ENCODE measurements at places on chromosomes 11 and 22.

- no peak for DNase-seq
Measured at GRCh38 chr11:70720281-70720680, 322.0 kb downstream of the CTTN start.

DNA sequence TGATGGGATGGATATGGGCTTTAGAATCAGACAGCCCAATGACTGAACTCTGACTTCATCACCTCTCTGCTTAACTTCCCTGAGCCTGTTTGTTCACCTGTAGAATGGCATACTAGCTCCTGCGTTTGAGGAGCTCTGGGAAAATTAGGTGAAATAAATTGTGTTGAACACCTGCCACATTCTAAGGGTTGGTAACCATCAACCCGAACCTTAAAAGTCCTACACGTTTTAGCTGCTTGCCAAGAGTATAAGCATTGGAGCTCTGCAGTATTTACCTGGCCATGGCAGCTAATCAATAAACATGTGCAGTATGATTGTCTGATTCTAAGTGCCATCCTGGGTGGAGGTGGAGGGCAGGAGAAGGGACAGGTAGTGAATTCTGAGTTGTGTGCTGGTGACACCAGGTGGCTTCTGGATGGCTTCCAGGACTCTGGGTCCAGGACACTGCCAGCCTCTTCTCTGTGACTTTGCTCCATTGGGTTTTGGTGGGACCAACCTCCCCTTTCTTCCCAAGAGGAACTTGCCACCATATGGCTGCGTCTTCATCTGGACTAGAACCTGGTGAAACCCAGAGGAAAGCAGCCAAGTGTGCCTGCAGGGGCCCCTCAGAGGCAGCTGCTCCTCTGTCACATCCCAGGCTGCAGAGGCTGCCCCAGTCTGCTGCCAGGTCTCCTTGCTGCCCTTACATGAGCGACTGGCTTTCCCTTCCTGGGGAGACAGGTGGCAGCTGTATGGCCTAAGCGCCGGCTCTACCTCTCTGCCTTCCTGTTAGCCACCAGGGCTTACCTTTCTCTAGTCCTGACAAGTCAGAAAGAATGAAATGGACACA is 85.6 kb downstream of the CACNG2 start:
- no peak for DNase-seq

DNA sequence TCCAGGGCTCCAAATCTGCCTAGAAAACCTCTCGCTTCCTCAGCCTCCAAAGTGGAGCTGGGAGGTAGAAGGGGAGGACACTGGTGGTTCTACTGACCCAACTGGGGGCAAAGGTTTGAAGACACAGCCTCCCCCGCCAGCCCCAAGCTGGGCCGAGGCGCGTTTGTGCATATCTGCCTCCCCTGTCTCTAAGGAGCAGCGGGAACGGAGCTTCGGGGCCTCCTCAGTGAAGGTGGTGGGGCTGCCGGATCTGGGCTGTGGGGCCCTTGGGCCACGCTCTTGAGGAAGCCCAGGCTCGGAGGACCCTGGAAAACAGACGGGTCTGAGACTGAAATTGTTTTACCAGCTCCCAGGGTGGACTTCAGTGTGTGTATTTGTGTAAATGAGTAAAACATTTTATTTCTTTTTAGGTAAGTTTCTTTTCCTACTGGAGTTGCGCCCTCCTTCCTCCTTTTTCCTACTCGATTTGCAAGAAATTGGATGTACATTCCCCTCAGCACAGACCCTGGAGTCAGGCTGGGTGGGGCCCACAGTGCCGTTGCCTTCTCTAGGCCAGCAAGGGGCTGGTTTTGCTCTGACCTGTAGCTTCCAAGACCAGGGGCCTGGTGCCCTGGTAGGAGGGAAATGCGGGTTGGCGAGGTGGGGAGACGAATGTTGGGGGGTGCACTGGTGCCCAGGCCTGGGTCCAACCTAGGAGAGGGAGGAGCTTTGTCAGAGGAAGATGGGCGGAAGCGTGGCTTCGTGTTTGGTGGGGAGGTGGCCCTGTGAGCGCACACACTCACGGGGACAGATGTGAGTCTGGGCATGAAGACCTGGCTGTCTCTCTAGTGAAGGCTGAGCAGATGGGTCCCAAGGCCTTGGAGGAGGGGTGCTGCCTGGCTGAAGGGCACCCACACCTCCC is 50.6 kb downstream of the ST14 start:
- peak; percentile 19 for DNase-seq

GRCh38 chr11:109972181-109972715 is 120.9 kb upstream of the ZC3H12C start:
- no peak for DNase-seq

DNA sequence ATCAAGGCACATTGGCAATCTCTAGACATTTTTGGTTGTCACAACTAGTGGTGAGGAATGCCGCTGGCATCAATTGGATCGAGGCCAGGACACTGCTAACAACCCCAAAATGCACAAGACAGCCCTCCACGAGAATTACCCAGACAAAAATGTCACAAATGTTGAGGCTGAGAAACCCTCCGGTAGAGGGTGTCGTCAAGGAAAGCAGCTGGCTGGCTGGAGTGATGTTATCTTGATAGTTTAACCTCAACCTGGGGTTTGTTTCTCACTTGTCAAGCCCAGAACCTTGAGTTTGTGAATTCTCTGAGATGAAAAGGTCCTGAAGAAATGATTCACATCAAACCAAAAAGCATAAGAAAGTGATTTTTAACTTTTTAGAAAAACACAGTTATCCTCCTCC is 21.1 kb upstream of the TMPRSS13 start:
- DNase-seq = no peak

GRCh38 chr11:89119426-89119825 is 53.6 kb upstream of the GRM5 start:
- no peak for DNase-seq

DNA sequence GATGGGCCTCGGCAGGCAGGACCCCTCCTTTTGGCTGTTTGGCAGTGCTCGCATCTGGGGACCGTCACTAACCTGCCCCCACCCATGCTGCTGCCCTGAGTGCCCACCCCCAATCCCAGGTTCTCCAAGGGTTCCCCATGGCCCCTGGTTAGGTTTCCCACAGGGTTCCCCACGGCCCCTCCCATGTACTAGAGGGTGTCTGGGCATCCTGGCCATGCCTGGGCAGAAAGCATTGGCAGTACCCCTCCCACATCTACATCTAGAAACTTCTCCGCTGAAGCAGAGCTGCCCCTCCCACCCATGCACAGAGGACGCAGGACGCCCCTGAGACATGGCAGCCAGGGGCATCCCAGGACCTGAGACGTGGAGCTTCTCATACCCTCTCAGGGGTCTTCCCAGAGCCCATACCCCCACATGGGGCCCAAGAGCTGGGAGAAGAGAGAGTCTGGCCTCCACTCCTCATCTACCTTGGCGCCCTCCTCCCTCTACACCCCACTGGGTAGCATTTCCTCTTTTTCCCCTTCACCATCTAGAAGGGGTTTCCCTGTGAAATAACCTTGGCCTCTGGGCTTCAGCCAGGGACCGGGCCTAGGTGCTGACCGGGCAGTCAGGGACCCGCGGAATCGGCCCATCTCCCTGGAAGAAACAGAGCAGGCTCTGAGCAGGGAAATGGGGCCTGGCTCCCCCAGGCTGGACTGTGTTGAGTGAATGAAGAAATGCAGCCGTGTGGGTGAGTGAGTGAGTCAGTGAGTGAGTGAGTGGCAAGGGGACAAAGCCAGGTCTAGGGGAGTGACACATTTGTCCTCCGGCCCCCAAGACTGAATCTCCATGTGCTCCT is 987.3 kb downstream of the BRD1 start:
- DNase-seq = no peak

DNA sequence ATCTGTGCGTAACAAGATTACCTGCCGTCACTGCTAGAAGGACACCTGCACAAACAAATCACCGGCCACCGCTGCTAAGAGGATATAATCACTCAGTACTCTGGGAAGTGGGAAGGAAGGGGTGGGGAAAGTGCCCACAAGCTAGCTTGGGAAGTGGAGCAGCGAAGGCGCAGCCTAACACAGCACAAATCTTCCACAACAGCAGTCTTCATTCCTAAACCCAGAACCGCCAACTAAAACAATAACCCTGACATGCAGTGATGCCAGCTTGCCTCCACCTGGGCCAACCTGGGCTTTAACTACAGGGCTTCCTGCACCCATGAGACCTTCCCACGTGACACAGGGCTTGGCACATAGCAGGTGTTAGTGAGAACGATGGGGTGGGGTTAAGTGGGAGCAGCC is 5.1 kb downstream of the DGCR2 start:
- DNase-seq = no peak

Measured in activated CD4-positive, CD25-positive, alpha-beta regulatory T cell treated with anti-CD3 and anti-CD28 coated beads, Interleukin-2, amount 50 U/mL, for 72 hours (primary cell).